AG20443 (cell line): ENCODE measurements at places on chromosomes 2 and 18.

DNA sequence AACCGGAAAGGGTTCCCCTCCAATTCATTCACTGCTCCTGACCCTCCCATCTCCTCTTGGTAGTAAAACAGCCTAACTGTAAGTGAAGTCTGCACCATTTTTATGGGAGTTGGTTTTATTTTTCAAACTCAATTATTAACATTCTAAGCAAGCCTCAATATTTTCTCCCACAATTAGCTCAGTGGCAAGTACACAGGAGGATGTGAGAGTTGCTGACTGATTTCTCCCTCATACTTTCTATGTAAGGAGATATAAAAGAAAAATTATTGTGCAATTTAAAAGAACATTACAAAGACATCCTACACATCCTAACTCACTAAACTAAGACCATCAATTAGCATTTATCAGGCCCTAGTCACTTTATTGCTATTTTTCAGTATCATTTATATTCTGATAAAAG lies 73.9 kb downstream of the PIAS2 start:
- no peak for DNase-seq

DNA sequence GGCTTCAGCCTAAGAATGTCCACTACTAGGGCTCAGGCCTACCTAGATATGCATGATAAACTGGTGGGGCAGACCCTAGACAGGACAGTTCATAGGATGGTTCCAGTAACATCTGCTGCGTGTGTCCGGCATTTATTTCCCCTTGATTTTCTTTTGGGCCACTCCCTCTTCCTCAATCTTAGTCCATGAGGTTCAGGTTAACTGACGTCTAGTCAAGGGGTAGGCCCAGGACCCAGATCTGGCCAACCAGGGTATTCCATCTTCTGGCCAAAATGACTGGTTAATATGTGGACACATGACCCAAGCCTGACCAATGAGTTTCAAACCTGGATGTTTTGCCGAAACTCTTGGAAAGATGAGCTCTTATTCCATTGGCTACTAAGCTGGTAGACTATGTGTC lies 15.2 kb downstream of the TMEM247 start:
- no peak for DNase-seq

DNA sequence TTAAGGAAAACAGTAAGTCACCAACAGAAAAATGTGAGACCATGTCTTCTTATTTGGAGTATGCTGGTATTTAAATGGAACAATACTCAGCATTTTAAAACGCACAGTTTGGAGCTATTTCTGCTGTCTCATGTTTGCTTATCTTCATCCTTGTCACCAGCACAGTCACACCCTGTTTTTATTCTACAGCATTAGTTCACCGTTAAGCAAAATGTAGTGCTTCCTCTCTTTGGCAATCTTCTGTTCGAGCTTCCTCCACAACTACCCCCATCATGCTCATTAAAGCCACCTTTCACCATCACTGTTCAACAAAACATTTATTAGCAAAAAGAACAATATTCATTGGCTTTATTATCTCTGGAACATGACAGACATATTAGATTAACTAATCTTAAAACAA lies 64.0 kb downstream of the SLC40A1 start:
- no peak for DNase-seq

DNA sequence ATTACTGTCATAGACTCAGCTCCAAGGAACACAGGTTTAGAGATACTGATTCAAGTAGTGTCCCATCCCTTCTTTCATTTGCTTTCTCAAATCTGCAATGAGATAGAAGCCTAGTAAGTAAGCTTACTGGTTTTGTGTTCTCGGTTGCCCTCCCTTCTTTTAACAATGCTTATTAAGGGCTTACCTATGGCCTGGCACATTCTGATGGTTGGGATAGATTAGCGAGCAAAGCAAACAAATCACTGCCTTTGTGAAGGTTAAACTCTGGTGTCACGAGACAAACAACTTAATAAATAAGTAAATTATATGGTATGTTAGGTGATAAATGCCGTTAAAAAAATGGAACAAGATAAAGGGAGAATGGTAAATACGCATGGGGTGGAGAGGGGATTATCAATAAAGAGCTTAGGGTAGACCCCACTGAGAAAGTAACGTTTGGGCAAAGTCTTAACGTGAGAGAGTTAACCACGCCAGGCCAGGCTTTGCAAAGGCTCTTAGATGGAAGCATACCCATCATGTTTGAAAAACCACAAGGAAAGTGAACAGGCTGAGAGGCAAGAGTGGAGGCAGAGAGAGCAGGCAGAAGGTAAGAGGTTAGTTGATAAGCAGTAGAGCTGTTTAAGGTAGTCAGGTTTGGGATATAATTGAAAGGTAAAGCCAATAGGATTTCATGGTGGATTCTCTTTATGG lies 31.0 kb downstream of the EIF2AK3 start:
- no peak for DNase-seq

DNA sequence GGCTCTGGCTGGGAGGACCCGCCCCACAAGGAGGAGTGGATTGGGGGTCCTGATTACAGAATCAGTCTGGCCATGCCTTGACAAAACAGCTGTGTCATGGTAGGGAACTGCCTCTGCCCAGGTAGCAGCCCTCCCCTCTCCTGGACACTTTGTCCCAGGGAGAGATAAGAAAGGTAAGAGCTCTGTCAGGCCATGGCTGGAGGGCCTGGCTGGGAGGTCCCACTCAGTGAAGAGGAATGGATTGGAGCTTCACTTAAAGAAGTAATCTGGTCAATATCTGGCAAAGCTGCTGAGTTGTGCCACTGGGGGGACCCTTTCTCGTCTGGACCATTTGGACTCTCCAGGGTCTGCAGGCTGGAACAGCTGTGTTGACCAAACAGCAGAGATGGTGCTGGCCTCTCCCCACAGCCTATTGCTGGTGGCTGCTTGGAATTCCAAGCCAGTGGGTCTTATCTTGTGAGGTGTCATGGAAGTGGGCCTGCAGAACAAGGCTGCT lies 75.4 kb downstream of the EPC2 start:
- DNase-seq: no peak

- DNase-seq: no peak
These were observed 56.9 kb downstream of the RHBDD1 start for GRCh38 chr2:226892729-226893128.

DNA sequence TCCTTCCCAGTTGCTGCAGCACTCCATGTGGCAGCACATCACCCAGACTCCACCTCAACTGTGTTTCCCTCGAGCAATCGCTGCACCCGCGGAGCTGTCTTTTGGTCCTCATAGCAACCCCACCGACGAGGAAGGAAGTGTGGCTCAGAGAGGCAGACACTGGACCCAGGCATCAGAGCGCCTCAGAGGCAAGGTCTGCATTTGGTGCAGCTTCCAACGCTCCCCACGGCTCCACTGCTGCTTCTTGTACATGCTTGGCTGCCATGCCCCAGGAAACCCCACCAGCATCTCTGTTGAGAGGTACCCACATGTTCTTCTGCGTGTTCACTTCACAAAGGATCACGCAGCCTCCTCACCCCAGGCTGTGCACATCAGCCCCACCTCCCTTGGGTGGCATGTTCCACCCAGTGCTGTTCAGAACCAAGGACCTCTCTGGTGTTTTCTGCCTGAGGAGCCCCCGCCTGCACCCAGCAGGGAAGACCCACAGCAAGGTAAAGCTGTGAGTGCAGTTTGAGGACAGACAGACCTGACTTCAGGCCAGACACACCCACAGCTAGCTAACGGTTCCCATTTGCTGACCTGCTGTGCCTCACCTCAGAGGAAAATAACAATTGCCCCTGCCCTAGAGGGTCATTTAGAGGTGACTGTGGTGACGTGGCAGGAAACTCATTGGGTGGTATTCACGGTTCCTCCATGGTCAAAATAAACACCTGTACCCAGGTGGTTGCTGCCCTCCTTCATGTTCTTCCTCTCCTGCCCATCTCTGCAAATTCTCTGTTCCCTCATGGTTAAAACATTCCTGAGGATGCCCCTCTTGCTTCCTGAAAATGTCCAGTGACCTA lies 326.3 kb upstream of the MYT1L start:
- DNase-seq: no peak

DNA sequence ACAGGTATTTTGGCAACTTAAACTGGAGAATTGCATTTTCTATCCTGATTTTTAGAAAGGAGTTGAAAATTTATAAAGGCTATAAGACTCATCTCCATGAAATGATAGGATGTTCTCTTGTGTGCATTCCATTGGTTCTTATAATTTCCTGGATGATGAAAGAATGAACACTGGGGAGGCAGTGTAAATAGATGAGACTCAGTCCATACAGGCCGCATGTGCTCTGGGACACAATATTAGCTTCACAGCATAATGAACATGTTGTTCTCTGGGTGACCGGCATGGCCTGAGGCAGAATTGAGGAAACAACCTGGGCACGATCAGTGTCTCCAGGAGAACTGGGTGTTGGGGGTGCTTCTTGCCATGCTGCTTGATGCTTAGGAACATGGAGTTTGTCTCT lies 38.8 kb downstream of the AOX1 start:
- DNase-seq: peak; percentile 49

- DNase-seq: no peak
These were observed 519.4 kb upstream of the DSEL start for GRCh38 chr18:68035774-68036522.
